ENCODE measurements at places on chromosomes 13 and 19.

- DNase-seq: no peak
These were observed 2.6 kb downstream of the MBNL2 start for GRCh38 chr13:97224544-97225300.

DNA sequence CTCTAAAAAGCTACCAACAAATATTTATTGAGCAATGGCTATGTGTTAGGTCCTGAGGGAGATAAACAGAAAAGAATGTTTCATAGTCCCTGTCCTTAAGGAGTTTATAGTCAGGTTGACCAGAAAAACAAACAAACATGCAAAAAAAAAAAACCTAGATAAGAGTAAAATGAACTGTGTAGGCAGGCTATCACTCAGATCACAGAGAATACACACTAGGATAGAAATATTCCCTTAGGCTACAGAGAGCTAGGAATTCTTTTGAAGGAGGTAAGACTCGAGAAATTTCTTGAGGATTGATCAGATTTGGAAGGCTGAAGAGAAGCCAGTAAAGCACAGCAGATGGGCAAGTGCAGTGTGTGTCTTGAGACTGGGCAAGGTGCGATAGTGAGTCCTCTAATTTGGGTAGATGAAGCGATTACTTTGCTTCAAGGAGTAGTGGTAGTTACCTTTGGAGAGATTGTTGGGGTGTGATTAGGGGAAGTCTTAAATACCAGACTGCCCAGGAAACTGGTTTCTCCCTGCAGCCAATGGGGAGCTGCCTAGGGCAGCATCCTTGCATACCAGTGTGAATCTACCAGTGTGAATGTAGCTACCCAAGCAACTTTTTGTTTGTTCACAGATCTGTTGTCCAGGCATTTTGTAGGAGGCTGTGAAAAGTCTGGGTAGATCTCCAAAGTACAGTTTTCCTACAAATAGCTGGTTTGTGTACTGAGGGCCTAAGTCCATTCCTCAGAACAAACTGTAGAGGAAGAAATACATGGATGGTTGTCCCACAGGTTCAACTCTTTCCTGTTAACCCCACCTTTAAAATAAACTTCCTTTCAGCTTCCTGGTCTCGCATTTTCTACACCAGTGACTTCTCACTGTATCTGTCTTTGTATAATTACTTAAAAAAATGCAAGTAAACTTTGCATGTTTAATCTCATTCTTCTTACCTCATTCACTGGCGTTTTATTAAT lies 314.1 kb downstream of the KLF5 start:
- no peak for DNase-seq

DNA sequence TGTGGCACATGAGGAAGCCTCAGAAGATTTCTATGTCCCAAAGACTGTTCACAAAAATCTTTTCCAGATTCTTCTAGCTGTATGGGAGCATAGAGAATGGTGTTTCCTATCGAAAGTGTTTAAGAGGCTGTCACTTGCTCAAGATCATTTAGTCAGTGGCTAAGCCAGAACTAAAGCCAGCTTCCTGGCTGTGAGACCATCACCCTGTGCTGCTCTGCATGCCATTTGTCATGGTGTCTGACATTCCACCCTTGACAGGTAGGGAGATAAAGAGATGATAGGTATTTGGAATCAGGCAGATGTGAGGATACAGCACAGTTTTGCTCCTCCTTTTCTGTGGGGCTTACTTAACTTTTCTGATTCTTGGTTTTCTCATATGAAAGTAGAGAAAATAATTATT lies 177.3 kb downstream of the DNAJC15 start:
- DNase-seq: no peak

DNA sequence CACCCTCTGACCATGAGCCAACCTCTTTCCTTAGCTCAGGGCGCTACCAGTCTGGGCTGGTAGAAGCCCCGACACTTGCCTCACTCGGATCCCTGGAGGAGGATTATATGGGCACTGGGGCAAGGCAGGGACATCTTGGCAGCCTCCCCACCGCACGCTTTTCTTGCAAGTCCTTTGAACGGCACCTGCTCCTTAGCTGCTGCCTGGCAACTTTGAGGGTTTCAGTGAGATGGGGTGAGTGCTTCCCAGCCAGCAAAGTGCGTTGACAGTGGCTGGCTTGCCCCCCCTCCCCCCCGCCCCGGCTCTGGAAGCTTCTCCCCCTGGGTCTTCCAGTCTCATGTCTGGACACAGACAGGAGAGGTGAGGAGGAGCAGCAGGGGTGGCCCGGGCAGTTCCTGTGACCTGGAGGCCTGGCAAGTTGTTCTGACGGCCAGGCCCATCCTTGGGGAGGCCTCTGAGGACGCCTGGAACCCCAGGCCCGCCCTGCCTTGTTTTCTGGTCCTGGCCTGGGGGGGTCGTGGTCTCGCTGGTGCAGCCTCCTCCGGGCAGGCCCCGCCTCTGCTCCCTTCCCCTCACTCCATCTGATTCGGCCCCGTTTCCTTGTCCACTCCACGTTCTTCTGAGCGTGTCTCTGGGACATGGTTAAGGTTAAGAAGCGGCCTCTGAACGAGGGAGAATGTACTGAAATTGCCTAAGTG lies 75.2 kb downstream of the ATP11A start:
- DNase-seq: no peak

DNA sequence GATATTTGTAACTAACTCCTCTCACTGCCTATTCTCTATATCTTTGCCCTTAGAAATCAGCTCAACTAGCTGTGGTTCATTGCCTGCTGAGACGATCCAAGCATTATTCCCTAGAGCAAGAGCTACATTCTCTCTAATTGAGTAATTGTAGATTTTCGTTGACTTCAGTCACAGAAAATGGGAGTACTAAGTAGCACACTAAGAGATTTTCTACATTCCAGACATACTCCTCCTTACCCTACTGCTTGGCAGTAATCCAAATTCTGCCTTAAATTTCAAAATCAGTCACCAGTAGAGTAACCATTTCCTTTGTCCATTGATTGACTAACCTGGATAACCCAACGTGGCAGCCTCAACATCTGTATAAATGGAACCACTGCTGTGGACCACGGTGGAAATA lies 1786.8 kb downstream of the SLITRK5 start:
- DNase-seq: no peak

GRCh38 chr19:18868380-18869022 lies 27.5 kb downstream of the CERS1 start:
- no peak for DNase-seq

- no peak for DNase-seq
These were observed 5.9 kb downstream of the DAND5 start for GRCh38 chr19:12975221-12975741.

DNA sequence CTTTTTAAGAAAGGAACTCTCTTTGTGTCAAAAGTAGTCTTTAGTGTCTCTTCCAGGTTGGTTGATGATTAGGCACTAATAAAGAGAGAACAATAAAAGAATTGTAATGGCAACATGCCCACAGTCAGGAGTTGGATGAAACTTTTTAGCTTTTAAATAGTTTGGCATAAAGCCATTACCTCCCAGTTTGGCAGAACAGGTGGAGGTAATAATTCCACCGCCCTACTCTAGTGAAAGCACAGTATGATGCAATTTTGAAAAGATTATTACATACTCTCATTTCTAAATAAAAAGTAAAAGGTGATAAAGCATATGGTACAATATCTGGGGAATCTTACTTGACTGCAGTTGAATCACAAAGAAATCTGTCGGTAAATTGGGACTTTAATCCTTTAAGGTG lies 497.6 kb downstream of the SUCLA2 start:
- DNase-seq: no peak

DNA sequence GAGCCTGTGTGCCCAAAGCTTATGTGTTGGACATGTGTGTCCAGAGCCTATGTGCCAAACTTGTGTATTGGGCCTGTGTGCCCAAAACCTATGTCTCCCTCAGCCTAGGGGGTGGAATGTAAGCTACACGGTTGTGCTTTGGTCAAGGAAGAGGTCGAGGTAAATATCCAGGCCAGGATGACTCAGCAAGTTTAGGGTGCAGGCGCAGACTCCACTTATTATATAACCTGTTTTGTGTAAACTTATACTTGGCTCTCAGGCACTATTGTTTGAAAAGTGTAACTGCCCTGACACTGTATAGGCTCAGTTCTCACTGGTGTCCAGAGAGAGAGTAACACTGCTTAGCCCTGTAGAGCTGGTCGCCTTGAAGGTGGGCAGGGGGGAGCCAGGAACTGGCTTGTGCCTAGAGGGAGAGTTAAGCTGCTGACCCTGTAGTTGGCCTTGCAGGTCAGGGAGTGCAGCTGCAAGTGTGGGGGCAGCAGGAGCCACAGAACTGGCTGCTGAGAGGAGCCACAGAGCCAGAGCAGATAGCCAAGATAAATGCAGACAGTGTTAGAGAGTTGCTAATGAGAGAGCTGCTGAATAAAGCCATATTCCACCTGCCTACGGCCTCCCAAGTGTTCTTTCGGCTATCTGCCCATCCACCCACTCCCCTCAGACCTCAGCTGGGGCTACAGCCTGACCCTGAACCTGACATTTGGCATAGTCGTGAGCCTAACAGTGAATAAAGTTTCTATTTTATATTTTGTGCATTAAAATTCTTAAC lies 517.2 kb upstream of the SLITRK1 start:
- no peak for DNase-seq

- no peak for DNase-seq
These were observed 1.3 kb downstream of the HNRNPL start for GRCh38 chr19:38848299-38849146.

GRCh38 chr19:9149997-9150396 lies 9.8 kb downstream of the ZNF317 start:
- no peak for DNase-seq

- no peak for DNase-seq
These were observed 93.8 kb upstream of the CACNA1A start for GRCh38 chr19:13600091-13600490.

- peak; percentile 43 for DNase-seq
These were observed 176.9 kb downstream of the SHISA2 start for GRCh38 chr13:25874907-25875306.

DNA sequence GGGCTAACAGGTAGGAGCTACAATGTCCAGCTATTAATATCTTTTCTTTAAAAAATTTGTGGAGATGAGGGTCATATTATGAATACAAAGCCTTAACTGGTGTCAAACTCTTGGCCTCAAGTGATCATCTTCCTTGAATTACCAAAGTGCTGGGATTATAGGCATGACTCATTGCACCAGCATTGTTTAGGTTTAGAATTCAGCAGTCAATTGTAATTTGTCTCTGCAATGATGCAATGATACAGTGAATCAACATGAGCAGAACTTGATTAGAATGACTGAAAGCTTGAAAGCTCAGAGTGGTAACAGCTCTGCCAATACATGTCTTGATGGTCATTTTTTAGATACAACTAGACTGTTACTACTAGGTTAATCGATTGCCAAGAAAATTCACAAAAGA lies 752.8 kb upstream of the MIR17HG start:
- DNase-seq: no peak

- DNase-seq: no peak
These were observed 3.3 kb downstream of the ISYNA1 start for GRCh38 chr19:18434411-18435175.

- no peak for DNase-seq
These were observed 144.6 kb downstream of the KCTD12 start for GRCh38 chr13:76741624-76742023.

DNA sequence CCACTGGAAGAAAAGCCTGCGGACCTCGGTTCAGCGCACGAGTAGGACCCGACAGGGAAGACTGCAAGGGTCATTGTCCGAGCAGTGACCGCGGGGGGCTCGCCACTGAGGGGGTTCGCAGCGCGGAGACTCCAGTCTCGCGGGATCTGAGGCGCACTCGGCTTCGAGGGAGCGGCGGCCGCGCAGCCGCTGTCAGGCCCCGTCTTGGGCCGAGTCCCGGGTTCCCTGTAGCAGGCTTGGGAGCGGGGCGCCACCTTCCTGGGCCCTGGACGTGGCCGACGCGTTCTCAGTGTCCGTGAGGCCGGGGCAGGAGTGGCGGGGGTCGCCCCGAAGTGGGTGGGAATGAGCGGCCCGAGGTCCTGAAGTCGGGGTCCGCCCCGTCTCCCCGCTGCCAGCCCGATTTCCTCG lies 474 bp upstream of the FAM174C start:
- no peak for DNase-seq

DNA sequence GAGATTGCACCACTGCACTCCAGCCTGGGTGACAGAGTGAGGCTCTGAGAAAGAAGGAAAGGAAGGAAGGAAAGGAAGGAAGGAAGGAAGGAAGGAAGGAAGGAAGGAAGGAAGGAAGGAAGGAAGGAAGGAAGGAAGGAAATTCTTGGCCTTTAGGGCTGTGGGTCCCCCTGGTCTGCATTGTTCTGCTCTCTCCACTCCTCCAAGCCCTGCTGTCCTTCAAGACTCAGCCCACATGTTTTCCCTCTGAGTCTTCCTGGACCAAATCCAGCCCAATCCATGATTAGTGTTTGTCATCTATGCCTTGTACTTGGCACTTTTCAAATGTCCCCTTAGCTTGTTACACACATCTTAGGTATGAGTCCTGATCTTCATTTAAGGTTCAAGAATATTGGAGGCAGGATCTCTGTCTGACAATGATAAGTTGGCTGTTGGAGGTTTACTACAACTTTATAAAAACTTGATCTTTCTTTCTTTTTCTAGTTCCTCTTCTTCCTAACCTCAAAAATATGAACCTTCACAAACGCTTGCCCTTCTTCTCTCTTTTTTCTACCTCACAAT lies 48.8 kb upstream of the INTS6 start:
- DNase-seq: no peak

- DNase-seq: no peak
These were observed 334.8 kb downstream of the SLC7A1 start for GRCh38 chr13:29260684-29261083.

DNA sequence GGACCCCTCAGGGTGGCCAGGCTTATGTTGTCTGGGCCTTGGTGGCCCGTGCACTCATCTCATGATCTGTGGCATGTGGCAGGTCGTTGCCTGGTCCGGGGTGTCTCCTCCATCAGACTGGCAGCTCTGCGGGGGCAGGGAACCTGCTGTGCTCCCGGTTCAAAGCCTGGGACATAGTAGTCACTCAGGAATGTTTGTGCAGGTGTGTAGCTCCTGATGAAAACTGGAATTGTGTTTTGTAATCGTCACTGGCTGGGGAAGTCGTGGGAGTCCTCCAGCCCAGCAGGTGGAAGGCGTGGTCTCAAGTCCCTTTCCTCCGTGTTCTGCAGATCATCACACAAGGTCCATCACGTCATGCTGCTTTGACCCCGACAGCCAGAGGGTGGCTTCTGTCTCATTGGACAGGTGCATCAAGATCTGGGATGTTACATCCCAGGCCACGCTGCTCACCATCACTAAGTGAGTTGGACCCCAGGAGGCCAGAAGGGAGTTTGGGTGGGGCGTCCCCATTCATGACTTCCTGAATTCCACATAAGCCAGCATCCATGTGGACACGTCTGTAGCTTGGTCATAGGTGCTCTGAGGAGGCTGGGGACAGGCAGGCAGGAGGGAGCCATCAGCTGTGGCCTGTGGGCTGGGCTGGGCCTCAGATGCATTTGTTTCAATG lies 19.1 kb downstream of the WDR88 start:
- no peak for DNase-seq

- no peak for DNase-seq
These were observed 25.0 kb upstream of the SMAD9 start for GRCh38 chr13:36945078-36945477.

Data from NK-92 treated with Interleukin-12 subunit alpha and Interleukin-12 subunit beta, amount 100 ng/mL, for 24 hours (cell line).